ENCODE measurements at places on chromosomes 11 and 22. TPM values are rescaled to one million over a fixed set of nuclear protein-coding genes. Genes with fewer than 3 reads are reported as not detected.

Gene SCGB1D2
- total RNA-seq: not detected

Gene SLC5A1
- total RNA-seq: not detected

Gene NNMT
- 2.0 TPM for total RNA-seq

Gene MRPL48
- total RNA-seq: 24.9 TPM

Gene PATE3
- not detected for total RNA-seq

Gene MPZL2
- total RNA-seq: 0.58 TPM

Gene TRIM51
- total RNA-seq: 8.5 TPM

Gene FAR1
- 74.7 TPM for total RNA-seq

Gene LBHD1
- total RNA-seq: 17.4 TPM

Gene MOGAT2
- not detected for total RNA-seq

Gene TALDO1
- 94.8 TPM for total RNA-seq

Gene DAGLA
- 0.18 TPM for total RNA-seq

Gene MB
- total RNA-seq: not detected

Gene INPP5J
- total RNA-seq: not detected

Gene TMEM123
- 118 TPM for total RNA-seq

Gene MYO7A
- 0.68 TPM for total RNA-seq

Gene ELFN2
- 0.33 TPM for total RNA-seq

Gene SEZ6L
- 0.60 TPM for total RNA-seq

Gene SAA1
- total RNA-seq: not detected

Gene MMP8
- 0.16 TPM for total RNA-seq

Gene KRTAP5-7
- 0.25 TPM for total RNA-seq

Gene SLC35C1
- total RNA-seq: 9.5 TPM

Gene ACTN3
- total RNA-seq: 0.50 TPM

Gene ART1
- not detected for total RNA-seq

Gene ZNF214
- not detected for total RNA-seq

Gene MLC1
- total RNA-seq: 96.1 TPM

Gene UVRAG
- 41.4 TPM for total RNA-seq

Gene SLC22A8
- total RNA-seq: not detected

Gene FOLH1
- not detected for total RNA-seq

Gene UPK3A
- not detected for total RNA-seq

Gene YPEL4
- total RNA-seq: 1.2 TPM

Gene MIOX
- total RNA-seq: not detected

Gene KCNQ1OT1
- total RNA-seq: 0.78 TPM

Gene SLC1A2
- total RNA-seq: not detected

Gene MMP1
- not detected for total RNA-seq
